ENCODE measurements at places on chromosomes 16 and 17.

DNA sequence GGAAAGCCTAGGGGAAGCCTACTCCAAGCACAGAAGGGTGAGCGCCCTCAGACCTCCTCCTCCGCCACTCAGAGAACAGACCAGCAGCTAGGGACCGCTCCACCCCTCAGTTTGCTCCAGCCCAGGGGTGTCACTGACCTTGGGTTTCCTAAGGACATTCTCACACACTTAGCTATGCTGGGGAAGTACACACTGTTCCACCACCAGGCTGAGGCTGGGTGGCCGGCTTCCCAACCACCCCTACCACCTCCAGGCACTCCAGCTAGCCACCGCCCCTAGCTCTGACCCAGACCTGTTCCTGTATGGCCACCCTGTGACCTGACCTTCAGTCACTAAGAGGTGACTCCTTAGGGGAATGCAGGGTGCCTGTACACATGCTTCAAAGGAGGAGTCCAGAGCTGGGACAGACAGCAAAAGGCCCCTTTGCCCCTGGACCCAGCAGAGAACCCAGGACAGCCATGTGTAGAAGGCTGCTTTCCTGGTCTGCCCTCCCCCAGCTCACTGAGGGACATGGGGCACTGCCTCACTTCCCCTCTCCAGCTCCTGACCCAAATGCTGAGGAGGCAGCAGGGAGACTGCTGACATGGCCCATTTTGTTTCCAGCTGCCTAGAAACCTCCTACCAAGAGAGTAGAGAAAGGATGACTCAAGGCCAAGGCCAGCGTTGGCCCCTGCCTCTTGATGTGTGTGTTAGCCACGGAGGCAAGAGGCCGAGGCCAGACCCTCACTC is 6.7 kb downstream of the HSPB9 start:
- DNase-seq: no peak

- no peak for DNase-seq
Measured at GRCh38 chr16:73339821-73340220, 291.9 kb upstream of the ZFHX3 start.

GRCh38 chr17:4897198-4897687 is 2.1 kb upstream of the C17orf107 start:
- DNase-seq: no peak

GRCh38 chr17:34156741-34157589 is 98.1 kb upstream of the CCL2 start:
- DNase-seq: no peak

DNA sequence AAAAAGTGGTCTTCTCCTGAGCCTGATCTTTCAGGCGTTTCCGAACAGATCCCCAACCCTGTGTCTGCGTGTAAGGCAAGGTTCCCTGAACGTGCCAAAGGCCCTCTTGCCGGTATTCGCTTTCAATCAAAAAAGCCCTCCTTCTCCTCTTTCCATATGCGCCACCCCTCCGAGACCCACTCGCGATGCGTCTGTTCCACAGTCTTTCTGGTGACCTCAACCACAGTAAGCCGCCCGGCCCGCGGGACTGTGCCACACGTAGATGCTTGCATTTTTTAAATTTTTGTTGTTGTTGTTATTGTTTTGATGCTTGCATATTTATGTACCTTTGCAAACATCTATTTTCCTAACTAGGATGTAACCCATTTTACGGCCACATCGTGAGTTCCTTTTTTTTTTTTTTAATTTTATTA is 607 bp upstream of the PRPSAP1 start:
- no peak for DNase-seq

DNA sequence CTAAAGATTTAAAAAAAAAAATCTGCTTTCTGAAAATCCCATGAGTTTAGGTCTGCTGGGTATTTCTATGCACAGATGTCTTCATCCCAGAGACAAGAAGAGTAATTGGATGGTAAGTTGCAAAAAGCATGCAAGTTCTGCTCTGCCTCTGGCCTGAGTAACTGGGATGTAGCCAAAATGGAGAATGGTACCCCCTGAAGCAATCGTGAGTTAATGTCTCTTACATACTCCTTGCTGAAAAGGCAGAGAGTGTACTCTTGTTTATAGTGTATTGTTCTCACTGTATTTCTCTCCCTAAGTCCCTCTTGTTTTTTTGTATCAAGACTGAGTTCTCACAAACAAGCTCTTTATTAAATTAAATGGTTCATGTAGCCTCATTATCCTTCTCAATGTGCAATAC is 259.0 kb downstream of the IRX3 start:
- no peak for DNase-seq

DNA sequence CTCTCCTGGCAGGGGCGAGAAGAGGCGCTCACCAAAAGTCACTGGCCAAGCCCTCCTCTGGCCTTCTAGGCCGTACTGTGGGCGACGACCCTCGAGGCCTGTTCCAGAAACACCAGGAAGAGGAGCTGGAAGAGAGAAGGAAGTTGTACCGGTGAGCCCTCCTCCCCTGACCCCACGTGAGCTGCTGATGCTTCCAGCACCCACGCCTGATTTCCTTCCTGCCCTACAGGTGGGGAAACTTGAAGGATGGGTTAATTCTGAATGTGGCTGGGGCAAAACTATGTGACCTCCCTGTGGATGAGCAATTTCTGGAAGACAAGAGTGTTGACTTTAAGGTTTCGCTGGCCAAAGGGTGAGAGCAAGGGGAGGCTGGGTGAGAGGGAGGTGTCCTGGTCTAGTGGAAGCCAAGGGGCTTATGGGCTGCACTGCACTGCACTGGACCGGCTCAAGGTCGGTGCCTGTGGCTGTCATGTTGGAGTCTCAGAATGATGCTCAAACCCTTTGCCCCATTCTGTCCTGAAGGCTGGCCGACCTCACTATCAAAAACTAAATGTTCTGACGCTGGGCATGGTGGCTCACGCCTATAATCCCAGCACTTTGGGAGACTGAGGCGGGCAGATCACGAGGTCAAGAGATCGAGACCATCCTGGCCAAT is 6.2 kb downstream of the C17orf100 start:
- DNase-seq: no peak

GRCh38 chr16:5549802-5550201 is 452.2 kb upstream of the EEF2KMT start:
- DNase-seq: no peak

- peak; percentile 41 for DNase-seq
Measured at GRCh38 chr16:69930117-69930776, 20.9 kb upstream of the CLEC18A start.

DNA sequence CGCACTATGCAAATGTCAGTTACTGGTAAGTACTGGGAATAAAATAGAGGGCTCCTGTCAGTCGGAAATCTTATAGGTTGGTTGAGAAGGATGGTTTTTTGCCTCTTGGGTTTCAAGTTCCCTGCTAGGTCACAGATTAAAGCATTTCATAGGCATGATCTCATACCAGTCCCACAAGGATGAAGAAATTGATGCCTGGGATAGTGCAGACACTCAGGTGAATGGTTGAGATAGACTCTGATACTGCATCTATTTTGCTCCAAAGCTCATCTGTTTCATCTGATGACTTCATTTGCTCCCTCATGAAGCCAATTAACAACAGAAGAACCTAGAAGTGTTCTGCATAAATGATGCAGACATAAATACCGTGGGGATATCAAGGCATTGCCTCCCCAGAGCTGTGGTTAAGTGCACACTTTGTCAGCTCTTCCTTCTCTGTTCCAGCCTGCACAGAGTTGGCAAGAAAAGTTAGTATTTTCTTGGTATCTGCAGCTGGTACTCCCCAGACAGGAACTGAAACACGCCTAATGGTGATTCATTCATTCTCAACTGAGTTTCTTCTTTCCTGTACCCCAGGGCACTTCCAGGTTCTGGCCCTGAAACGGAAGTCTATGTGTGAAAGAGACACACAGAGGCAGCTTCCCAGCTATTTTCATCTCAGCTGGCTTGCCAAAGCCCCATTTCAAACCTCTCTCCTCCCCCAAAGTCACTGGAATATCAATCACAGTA is 418.3 kb upstream of the SALL1 start:
- no peak for DNase-seq

- DNase-seq: peak; percentile 46
Measured at GRCh38 chr17:67602974-67603373, 114.8 kb upstream of the NOL11 start.

- DNase-seq: no peak
Measured at GRCh38 chr17:16950488-16950887, 21.4 kb downstream of the TNFRSF13B start.

DNA sequence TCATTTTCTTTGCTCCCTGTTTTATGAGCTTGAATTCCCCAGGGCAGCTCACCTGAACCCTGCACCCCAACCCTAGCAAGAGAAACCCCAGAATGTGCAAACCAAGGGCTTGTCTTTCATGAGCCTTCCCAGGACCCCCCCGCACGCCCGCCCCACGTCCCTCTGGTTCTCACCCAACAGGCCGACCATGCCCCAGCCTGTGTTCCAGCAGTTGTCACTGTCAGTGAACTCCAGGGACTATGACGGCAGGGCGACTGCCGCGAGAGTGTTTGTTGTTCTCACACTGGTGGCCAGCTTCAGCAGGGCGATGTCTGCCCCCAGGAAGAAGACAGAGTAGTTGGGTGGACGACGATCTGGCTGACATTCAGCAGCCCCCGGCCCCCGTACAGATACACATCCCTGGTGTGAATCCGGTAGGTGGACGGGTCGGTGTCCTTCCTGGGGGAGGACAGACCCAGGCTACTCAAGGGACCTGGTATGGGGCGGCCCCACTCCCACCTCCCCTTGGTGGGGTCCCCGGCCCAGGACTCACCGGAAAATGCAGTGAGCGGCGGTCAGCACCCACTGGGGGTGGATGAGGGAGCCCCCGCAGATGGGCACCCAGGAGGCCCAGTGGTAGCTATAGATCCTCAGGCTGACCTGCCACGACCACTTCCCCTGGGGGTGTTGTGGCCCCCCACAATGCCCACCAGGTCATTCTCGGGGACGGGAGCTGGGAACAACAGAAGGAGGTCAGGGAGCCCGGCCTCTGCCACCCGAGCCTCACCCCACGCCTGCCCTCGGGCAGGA is 20.1 kb downstream of the TPSD1 start:
- DNase-seq: no peak

- no peak for DNase-seq
Measured at GRCh38 chr17:72419866-72420774, 299.3 kb downstream of the SOX9 start.

DNA sequence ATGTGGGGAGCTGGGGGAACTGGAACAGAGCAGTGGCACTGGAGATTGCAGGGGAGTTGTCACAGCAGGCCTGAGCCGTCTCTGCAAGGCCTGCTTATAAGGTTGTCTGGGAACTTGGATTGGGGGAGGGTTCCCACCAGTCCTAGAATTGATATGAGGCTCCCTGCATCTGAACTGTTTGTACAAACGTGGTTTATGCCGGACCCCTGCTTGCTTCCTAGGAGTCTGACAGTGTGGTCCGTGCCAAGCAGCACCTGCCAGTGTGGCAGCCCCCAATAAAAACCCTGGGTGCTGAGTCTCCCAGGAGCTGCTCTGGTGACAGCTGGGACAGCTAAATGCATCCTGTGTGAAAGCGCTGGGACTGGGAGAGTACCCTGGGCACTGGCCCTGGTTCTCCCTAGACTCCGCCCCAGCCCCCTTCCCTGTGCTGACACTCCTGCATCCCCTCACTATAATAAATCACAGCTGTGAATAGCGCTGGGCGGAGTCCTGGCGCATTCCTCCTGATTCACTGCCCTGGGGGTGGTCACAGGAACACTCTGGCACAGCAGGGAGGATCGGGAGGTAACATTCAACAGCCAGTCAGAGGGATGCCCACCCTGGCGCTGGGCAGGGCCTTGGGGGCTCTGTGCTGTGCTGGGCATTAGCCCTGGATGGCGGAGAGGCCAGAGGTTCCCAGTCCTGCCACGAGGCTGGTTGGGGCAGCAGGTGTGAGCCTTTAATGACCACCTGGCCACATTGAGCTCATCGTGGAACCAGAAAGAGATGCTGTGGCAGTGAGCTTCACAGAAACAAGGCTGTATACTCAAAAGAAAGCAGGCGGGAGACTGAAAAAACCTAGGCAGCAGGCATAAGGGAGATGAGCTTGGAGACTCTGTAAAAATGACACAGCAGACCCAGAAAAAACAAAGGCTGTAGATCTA is 45.6 kb downstream of the RMI2 start:
- DNase-seq: no peak

GRCh38 chr17:29180034-29180787 is at the start of gene MYO18A:
TSS of gene MYO18A (minus strand) at chr17:29180398. CDS start at chr17:29166940, 13,458 bp downstream.
- DNase-seq: peak; percentile 73

- peak; percentile 11 for DNase-seq
Measured at GRCh38 chr16:49350265-49351095, 23.1 kb upstream of the C16orf78 start.

- DNase-seq: no peak
Measured at GRCh38 chr17:19555746-19556145, 22.1 kb downstream of the SLC47A1 start.

DNA sequence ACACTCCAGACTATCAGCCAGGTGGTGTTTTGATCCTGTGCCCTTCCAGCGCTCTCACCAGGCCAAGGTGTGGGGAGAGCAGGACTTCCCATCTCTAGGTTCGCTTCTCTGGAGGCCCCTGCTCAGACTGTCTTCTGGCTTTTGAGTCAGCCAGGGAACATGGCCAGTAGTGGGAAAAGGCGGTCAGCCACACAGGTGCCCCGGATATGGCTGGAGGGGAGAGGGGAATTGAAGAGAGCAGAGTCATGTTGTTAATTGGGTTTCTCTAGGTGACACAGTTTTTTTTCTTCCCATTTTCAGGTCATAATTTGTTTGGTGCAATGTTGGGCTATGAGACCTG is 1.5 kb downstream of the MINK1 start:
- DNase-seq: no peak

- DNase-seq: no peak
Measured at GRCh38 chr16:22081050-22081449, 11.3 kb upstream of the VWA3A start.

DNA sequence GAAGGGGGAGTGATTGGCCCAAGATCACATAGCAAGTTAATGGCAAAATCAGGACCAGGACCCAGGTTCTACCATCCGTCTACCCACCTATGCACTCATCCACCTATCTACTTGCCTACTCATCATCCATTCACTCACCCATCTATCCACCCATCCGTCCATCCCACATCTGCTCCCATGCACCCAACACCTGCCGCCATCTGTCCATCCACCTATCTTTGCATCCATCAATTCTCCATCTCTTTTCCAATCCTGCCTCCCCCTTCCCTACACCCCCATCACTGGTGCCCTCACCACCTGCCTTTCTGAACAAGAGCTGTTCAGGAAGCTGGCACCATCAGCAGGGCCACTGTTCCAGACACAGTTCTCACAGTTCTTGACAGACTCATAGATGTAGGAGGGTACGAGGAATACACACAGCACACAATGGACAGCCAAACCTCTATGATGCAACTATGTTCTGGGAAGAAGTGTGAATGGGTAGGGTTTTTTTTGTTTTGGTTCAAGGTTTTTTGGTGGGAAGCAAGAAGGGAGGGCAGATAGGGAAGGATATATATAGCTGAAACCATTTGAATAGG is 4.5 kb downstream of the SAMD14 start:
- DNase-seq: no peak

- no peak for DNase-seq
Measured at GRCh38 chr17:55546481-55546880, 35.2 kb upstream of the SMIM36 start.

GRCh38 chr17:33583518-33584417 is 290.7 kb upstream of the ASIC2 start:
- DNase-seq: no peak
